ENCODE measurements at places on chromosomes 16 and 17.

- no peak for DNase-seq
Observed at GRCh38 chr16:89257757-89258465, 40.4 kb downstream of the ZNF778 start.

- no peak for DNase-seq
Observed at GRCh38 chr17:40818343-40818732, 4.1 kb downstream of the KRT10 start.

DNA sequence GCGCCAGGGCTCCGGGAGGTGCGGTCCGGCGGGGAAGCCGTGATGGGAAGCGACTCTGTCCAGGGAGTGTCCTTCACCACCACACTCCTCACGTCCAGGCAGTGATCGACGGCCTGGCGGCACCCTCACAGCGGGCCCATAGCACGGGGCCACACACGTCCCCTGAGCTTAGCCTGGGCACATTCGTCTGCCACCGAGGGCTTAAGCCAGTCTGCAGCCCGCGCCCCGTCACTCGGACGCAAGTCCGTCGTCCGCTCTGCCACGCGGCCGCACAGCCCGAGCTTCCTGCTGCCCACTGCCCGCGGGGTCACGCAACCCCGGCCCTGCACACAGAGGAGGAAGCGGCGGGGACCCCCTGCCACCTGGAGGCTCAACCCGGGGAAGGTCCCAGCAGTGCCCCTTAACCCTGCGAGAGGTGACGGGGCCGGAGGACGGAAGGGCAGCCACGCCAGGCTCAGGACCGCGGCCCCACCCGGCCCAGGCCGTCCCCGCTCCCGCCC is 3.0 kb upstream of the TBX2 start:
- no peak for DNase-seq

DNA sequence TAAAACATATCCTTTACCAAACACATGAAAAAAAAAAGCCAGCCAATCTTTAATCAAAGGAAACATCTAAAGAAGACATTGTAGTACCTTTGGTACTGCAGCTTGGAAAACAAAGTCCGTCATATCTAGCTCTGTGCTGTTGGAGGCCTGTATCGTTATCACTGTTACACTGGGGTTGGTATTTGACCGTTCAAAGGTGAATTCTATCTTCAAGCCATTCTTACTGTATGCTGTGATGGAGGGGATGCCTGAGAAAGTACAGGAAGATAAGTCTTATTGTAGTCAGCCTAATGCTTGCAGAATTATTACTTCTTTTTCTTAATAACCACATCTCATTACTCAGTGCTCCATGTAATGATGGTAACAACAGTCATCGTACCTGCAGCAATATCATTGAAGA is 14.4 kb upstream of the PHLPP2 start:
- DNase-seq = no peak

GRCh38 chr16:69935278-69935711 is 15.8 kb upstream of the CLEC18A start:
- DNase-seq = no peak

- peak; percentile 62 for DNase-seq
Observed at GRCh38 chr17:40615068-40615840, 32.4 kb downstream of the SMARCE1 start.

GRCh38 chr17:8611619-8612298 is 18.8 kb downstream of the MYH10 start:
- DNase-seq = no peak

- DNase-seq = no peak
Observed at GRCh38 chr17:74201250-74201649, 2.2 kb upstream of the RPL38 start.

GRCh38 chr17:8954339-8954738 is 11.2 kb downstream of the PIK3R5 start:
- DNase-seq = peak; percentile 86

DNA sequence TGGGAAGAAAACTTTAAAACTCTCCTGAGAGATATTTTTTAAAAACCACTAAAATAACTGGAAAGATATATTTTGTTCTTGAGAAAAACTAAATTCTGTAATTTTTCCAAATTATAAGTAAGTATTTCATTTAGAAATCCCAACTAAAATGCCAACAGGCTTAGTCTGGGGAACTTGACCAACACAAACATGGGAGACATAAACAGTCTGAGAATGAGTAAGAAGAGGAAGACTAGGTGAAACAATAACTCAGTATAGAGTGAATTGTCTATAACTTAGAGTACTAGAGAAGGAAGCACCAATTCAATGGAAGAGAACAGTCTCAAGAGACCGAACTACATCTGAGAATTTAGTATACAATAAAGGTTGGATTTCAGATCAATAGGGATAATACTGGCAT is 2.9 kb downstream of the CMTM1 start:
- no peak for DNase-seq

DNA sequence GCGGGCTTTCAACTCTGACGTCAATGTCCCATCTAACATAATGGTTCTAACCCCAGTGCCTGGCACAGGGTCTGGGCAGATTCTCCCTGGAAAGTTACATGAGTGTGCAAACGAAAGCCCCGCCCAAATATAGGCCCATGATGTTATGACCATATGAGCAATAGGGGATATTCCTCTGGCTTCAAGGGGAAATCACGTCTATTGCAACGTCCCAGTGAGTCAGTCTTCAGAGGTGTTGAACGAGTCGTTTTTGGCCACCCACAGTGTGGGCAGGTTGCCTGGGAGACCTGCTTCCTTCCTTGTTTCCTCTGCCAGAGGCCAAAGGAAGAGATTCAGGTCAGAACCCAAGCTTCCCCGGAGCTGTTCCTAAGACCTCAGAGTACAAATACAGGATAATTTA is 30.3 kb downstream of the PIK3R5 start:
- peak; percentile 52 for DNase-seq

DNA sequence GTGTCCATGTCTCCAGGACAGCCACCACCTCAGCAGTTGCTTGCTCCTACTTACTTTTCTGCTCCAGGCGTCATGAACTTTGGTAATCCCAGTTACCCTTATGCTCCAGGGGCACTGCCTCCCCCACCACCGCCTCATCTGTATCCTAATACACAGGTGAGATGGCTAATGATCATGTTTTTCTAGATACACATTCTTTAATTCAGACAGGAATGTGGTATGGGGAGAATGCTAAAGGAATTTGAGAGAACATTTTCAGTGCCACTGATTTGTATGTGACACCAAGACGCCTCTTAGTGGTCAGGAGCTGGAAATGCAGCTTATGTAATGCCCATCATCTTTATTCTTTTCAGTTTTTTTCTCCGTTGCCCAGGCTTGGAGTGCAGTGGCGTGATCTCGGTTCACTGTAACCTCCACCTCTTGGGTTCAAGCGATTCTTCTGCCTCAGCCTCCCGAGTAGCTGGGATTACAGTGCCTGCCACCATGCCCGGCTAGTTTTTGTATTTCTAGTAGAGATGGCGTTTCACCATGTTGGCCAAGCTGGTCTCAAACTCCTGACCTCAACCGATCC is 8.9 kb upstream of the RAPGEFL1 start:
- DNase-seq = peak; percentile 52

DNA sequence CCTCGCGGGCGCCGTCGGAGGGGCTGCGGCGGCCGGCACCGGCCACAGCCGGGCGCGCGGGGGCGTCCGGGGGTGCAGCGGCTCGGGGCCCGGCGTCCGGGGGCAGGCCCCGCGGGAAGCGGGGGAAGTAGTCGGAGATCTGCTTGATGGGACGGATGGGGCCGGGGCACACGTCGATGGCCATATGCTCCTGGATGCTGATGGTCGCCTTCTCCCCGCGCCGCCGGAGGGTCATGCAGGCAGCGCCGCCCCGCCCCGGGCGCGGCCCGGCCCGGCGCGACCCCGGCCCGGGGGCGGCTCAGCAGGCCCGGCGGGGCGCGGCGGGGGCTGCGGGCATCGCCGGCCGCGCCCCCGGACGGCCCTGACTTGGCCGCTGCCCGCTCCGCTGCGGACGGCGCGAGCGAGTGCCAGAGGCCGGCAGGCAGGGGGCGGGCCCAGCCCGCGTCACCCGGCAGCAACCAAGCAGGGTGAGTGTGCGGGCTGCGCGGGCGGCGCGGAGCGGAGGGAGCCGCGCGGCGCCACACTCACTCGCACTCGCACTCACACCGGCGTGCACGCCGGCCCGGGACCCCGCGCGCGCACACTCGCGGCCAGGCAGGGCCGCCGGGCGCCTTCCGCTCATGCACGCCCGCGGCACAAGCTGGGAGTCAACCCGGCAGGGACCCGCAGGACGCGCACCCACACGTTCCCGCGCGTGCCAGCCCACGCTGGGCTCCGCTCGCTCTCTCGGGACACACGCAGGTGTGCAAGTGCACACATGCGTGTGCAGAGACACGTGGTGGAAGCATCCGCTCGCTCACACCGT is at the start of gene DOC2B:
Gene DOC2B, minus strand, starts transcription at position 406 of the 805 bp plus-strand sequence. Its CDS starts 171 bp downstream, at position 235.
- DNase-seq = peak; percentile 24

GRCh38 chr17:7443499-7444485 is 1.1 kb upstream of the CHRNB1 start:
- DNase-seq = no peak

DNA sequence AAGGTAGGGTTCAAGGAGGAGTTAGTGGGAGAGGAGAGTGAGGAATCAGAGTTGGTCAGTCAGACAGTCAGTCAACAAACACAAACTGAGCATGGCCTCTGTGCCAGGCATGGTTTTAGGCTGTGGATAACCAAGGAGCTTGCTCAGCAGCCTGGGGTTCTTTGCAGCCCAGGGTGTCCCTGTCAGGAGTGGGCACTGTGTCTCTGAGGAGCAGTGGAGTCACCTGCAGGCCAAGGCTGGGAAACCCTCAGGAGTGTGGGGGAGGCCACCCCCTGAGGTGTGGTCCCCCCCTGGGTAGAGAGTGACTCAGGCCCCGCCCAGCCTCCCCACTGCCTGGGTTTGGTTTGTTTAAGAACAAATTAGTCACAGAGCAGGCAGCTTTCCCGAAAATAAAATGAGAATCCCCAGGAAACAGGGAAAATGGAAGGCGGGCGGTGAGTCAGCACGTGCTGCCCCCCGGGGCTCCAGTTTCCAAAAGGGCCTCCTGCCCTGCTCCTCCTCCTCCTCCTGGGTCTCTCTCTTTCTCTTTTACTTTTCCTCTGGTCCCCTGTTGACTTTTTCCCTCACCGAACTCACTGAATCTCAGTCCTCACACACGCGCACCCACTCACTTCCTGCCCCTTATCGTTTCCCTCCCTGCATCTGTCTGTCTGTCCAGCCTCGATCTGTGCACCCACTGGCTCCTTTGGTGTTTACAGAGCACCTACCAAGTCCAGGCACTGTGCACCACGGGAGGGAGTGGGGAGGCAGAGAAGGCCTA is 44.3 kb downstream of the SOCS3 start:
- peak; percentile 51 for DNase-seq

DNA sequence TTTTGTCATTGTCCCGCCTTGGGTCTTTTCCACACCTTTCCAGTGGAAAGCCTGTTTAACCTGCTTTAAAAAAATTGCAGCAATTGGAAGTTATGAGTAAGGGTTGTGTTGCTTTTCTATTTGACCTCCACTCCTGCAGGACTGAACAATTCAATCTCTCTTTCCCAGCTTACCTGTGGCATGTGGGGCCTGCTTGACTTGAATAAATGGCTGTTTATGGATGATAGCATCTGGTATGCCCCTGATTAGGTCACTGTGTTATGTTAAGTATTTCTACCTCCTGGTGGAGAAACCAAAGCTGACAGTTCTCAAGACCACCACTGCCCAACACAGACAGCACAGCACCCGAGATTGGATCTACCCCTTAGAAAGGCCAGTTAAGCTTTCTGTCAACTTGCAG is 64.8 kb upstream of the NOG start:
- no peak for DNase-seq

DNA sequence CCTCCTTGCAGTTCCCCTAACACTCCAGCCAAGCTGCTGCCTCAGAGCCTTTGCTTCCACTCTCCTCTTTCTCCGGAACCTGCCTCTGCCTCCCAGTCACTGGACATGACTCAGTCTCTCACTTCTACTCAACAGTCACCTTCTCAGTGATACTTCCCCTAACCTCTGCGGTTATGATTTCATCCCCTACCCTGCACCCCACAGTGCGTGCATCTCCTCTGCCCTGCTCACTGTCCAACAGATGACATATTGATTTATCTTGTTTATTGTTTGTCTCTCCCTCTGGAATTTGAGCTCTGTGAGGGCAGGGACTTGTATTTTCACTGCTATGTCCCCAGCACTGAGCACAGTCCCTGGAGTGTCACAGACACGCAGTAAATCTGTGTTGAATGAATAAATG is 100.7 kb downstream of the CYLD start:
- DNase-seq = no peak

DNA sequence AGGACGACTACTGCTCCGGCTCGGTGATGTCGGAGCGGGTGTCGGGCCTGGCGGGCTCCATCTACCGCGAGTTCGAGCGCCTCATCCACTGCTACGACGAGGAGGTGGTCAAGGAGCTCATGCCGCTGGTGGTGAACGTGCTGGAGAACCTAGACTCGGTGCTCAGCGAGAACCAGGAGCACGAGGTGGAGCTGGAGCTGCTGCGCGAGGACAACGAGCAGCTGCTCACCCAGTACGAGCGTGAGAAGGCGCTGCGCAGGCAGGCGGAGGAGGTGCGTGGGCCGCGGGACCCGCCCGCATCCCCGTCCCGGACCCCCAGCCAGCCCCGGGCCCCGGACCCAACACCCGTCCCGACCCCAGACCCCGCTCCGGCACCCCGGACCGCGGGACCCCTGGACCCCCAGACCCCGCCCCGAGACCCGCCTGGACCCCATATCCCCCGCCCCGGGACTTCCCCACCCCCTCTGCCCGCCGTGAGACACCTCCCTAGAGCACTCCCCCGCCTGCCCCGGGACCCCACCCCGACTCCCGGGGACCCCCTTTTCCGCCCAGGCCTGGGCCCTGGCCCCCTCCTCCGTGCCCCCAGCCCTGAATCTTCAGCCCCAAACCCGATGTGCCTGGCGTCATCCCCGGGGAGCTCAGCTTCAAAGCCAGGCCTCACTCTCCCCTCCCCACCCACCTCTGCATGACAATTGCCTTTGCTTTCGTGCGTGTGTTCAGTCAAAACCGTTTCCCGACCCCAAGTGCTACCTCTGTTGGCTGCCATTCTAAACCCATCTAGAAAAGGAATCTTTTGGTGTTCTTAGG is 594 bp downstream of the MAPK8IP3 start:
- peak; percentile 69 for DNase-seq

- DNase-seq = no peak
Observed at GRCh38 chr16:5580296-5580695, 482.7 kb upstream of the EEF2KMT start.

DNA sequence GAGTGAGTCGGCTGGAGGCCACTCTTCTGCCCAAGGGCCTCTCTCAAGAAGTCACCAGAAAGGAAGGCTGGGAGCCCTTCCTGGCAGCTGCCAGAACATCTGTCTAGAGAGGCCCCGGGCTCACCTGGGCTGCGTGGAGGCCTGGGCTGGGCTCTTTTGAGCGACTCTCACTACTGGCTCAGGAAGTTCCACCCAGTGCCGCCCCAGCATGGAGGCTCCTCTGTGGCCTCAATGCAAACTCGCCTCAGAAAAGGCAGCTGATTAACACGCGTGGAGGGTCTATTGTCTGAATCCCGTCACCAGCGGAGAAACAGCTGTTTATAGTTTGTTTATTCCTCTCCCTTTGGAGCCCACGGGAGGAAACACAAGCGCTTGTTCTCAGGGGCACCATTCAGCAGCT is 25.3 kb downstream of the XYLT1 start:
- no peak for DNase-seq

GRCh38 chr17:81069135-81069645 is 34.2 kb downstream of the BAIAP2 start:
- no peak for DNase-seq

- DNase-seq = no peak
Observed at GRCh38 chr17:4448197-4448980, 14.6 kb downstream of the SPNS3 start.

GRCh38 chr16:23682181-23682580 is 3.5 kb downstream of the PLK1 start:
- no peak for DNase-seq

Data from activated naive CD4-positive, alpha-beta T cell treated with anti-CD3 and anti-CD28 coated beads, Interleukin-2, amount 10 ng/mL, durations not matched to agents 7 days and 5 days (primary cell).